ENCODE measurements at places on chromosomes 11 and 22.
A peak's percentile ranks its signal among the peaks of the same experiment; 100 is the strongest.

GRCh38 chr11:119909077-119909476 lies 180.1 kb upstream of the NECTIN1 start:
- DNase-seq: no peak

DNA sequence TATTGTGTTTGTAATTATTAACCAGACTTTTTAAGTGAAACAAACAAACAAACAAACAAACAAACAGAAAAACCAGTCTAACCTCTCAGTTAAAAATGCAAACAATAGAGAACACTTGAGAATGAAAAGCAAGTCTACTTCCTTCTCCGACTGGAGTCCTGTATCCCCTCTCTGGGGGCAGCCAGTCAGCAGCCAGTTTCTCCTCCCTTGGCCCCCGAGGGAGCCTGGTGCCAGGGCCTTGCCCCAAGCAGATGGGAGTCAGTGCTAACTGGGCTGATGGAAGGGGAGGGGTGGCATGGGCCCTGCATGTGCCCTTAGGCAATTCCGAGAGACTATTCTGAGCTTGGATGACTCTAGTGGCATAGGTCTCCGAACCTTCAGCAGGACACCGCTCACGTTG lies 137.2 kb downstream of the GRIK4 start:
- no peak for DNase-seq

- DNase-seq: no peak
These were observed 52.8 kb upstream of the APOA1 start for GRCh38 chr11:116890193-116890592.

DNA sequence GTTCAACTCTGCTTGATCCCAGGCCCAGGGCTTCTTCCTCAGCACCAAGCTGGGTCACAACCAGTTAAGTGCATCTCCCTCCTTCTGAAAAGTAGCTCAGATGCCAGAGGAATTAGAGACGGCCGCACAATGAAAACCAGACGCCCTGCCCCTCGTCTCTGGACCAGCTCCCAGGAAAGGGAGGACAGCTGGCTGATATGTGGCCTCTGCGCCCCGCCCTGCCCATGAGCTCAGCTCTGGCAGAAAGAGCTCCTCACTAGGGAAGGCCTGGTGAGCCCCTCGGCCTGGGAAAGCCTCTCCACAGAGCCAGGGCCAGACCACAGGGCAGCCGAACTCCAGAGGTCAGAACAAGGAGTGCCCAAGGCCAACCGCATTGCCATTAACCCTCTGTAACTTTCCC lies 18.1 kb upstream of the SCGB1A1 start:
- peak; percentile 95 for DNase-seq

- no peak for DNase-seq
These were observed 439.4 kb upstream of the ARHGAP42 start for GRCh38 chr11:100247704-100248103.

DNA sequence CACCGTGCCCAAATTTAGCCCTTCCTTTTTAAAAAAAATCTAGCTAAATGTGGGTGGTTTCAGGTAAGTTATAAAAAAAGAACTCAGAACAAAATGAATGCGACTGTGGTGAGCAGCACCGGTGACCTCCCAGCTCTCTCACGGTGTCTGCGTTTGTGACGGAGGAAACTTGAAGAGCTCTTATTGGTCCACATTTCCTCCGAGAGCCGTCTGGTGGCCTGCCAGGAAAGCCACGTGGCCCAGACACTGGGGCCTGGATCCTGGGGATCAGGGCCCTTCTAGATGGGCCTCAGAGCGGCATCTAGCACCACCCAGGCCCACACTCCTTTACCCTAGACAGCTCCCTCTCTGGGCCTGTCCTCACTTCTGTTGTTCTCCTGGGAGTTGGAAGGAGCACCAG lies 39.5 kb downstream of the B3GAT1 start:
- no peak for DNase-seq

GRCh38 chr11:112113539-112114457 lies 27.1 kb downstream of the SDHD start:
- no peak for DNase-seq

GRCh38 chr11:75182664-75183063 lies 31.8 kb downstream of the SLCO2B1 start:
- no peak for DNase-seq

DNA sequence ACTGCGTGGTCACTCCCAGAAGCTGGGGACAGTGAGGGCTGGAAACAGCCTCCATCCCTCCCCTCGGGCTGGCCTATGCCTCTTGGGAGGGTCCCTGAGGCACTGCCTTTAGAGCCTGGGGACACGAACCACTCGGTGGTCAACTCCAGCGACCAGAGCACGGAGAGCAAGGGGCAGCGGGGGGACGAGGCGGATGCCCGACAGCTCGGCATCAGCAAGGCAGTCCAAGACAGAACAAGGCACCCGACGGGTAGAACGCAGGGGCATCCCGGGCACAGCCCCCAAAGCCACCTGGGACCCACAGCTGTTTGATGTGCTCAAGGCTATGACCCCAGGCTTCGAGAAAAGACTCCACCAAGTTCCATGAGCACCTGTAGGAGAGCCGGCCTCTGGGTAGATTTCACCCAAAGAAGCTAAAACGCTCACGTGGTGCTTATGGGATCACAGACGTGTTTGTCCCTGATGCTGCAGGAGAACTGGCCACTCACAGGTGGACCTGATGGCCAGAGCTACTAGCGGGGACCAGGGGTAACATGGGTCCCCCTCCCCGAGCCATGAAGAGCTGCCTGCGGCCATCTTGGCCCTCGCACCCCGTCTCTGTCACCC lies 510 bp upstream of the LSP1 start:
- no peak for DNase-seq

- DNase-seq: no peak
These were observed 950.9 kb upstream of the CHORDC1 start for GRCh38 chr11:91173701-91174100.

Measured in femur (tissue), 1 donor.